ENCODE measurements at places on chromosomes 2 and 18. TPM values are rescaled to one million over a fixed set of nuclear protein-coding genes. Genes with fewer than 3 reads are reported as not detected.

GRCh38 chr2:213187833-213188532 lies 36.6 kb upstream of the IKZF2 start:
- no peak for DNase-seq
- no peaks in the 10 kb centered on the region for H3K27me3 ChIP-seq
- H3K36me3 ChIP-seq: no peaks in the 10 kb centered on the region
- no peak overlapping the region for H3K4me3 ChIP-seq
- H3K27ac ChIP-seq: no peak overlapping the region

- no peaks in the 10 kb centered on the region for H3K4me1 ChIP-seq
- no peak overlapping the region for H3K4me3 ChIP-seq
- DNase-seq: no peak
- H3K27me3 ChIP-seq: no peaks in the 10 kb centered on the region
- H3K36me3 ChIP-seq: no peaks in the 10 kb centered on the region
Measured at GRCh38 chr18:9404565-9405060, 70.0 kb downstream of the TWSG1 start.

DNA sequence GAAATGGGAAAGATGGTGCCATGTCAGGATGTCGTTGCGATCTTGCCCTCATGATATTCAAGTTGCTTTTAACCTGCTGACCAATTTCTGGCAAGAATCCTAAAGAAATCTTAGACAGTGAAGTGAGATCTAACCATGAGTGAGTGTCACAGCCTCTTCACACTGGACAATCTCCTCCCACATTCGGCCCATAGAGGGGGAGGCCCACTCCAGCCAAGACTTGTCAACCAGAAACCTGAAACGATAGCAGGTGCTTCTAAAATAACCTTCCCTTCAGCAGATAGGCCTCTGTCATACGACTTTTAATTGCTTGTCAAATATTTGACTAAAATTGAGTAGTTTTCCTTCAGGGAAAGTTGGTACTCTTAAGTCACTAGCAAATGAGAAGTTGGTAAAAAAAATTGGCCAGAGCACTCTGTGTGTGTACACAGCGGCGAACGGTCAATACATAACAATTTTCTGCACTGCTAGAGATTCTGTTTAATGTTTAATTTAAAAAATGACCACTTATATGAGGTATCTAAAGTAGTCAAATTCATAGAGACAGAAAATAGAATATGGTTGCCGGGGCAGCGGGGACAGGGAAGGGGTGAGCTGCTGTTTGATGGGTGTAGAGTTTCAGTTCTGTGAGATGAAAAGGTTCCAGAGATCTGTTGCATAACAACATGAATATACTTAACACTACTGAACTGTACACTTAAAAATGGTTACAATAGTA lies 110.2 kb downstream of the VAPA start:
- H3K27ac ChIP-seq: no peak overlapping the region
- H3K36me3 ChIP-seq: no peaks in the 10 kb centered on the region
- no peak overlapping the region for H3K4me3 ChIP-seq
- DNase-seq: no peak
- no peaks in the 10 kb centered on the region for H3K4me1 ChIP-seq

FAP gene
- total RNA-seq: 0.76 TPM

HRH4 gene
- total RNA-seq: not detected

Data from ovary (tissue), 10 donors.